SIG-M5 (cell line): ENCODE measurements at places on chromosomes 3 and 15.

- DNase-seq, result no peak
These were observed 282.7 kb upstream of the C2CD4B start for GRCh38 chr15:62447742-62448141.

- DNase-seq, result no peak
These were observed 78.3 kb upstream of the ICE2 start for GRCh38 chr15:60557191-60557618.

- DNase-seq, result no peak
These were observed 14.3 kb downstream of the CXCR6 start for GRCh38 chr3:45957586-45957985.

DNA sequence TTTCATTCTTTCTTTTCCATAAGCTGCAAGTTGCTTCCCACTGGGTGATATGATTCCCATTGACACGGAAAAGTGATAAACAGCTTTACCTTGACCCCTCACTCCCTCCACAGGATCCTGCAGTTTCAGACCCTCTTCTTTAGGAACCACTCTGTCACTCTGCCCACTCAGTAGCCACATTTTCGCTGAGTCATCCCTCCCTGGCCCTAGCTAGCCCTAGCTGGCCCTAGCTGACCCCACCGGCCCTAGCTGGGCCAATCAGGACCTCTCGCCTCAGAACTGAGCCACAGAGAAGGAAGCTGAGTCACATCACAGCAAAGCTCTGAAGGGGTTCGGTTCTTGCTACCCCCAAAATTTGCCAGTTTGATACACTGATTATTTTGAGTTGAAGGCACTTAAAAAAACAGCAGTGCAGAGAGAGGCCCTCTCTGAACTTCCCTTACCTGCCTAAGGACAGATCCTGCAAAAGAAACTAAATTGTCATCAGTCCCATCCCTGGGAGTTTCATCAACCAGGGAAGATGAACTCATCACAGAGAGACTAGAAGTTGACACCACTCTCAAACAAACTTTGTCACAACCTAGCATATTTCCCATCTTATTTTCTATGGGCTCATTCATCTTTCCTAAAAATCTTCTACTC lies 233.5 kb upstream of the PROK2 start:
- DNase-seq, result no peak

GRCh38 chr3:155241579-155241978 lies 51.9 kb downstream of the STRIT1 start:
- no peak for DNase-seq

DNA sequence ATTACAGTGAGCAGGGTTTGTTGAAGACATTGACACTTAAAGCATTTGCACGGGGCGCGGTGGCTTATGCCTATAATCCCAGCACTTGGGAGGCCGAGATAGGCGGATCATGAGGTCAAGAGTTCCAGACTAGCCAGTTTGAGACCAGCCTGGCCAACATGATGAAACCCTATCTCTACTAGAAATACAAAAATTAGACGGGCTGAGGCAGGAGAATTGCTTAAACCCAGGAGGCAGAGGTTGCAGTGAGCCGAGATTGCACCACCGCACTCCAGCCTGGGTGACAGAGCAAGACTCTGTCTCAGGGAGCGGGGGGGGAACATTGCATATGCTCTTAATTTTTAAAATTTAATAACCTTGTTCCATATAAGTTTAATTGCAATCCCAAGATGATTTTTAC lies 11.9 kb downstream of the STT3B start:
- no peak for DNase-seq

DNA sequence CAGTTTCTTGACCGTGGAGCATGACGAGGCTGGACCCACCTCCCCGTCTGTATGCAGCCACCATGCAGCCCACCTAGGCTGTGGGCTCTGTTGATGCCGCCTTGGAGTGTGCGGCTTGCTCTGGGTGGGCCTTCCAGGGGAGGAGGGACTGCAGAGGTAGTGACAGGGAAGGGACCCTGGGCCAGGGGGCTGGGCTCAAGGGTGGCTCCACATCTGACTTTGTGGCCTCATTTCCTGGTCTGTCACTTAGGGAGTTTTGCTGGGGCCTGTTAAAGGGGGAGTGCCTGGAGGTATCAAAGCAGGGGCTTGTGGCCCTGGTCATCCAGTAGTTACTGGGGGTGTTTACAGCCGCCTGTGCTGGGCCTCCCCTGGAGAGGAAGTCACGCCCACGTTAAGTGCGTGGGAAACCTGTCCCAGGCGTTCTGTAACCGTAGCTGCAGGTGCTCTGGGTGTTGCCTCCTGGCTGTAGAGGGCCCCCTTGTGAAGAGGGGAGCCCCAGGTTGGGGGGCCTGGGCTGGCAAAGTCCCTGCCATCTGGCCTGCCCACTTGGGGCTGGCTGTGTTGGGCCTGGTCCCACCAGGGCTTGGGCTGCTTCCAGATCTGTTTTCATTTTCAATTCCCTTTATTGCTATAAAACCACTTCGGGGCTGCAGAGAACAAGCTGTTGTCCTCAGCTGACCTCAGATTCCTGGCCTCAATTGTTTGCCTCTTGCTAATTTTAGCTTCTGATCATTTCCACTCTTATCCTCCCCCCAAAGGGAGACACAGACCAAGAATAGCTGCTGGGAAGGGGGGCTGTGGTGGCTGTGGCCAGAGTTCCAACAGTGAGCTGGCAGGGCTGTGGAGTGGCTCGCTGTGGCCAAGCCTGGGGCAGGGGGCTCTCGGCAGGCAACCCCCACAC lies 26.5 kb downstream of the KLF13 start:
- peak; percentile 61 for DNase-seq

DNA sequence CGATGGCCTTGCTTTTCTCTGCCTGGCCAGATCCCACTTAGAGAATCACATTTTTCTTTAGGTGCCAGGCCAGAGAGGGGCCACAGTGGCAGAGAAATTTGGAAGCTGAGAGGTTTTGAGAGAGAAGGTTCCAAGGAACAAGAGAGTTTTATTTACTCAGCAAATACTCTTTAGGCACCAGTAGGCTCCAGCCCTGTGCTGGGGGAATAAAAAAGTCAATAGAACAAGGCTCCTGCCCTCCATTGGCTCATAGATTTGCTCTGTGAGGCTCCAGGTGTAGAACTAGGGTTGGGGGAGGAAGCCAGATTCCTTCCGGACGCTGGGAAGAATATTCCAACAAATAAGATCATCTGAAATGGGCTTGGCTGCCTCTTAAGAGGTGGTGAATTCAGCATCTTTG lies 59.9 kb downstream of the ST8SIA2 start:
- DNase-seq, result no peak

- no peak for DNase-seq
These were observed 567.9 kb upstream of the GBE1 start for GRCh38 chr3:82329300-82329699.

DNA sequence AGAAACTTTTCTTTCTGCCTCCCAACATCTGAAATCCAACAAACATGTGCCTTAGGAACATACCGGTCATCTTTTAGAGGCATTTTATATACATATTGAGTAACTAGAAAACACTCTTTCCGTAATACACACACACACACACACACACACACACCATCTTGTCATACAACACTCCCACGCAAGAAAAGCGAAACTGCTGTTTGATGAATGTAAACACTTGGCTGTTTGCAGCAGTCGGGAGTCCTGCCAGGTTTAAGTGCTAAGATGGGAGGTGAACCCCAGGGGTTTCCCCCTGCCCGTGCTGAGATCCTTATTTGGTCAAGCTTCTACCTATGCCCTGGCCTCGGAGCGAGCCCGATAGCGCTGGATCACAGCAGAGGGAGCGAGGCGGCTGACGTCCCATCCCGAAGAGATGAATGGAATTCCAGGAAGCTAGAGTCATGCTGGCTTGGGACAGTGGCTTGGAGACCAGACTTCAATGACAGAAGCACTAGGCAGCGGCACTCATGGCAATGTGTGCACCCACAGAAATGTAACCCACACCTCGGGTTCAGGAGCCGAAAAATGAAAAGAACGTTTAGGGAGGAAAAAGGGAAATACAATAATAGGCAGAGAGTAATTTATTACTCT lies 1.3 kb upstream of the THBS1 start:
- DNase-seq, result no peak

DNA sequence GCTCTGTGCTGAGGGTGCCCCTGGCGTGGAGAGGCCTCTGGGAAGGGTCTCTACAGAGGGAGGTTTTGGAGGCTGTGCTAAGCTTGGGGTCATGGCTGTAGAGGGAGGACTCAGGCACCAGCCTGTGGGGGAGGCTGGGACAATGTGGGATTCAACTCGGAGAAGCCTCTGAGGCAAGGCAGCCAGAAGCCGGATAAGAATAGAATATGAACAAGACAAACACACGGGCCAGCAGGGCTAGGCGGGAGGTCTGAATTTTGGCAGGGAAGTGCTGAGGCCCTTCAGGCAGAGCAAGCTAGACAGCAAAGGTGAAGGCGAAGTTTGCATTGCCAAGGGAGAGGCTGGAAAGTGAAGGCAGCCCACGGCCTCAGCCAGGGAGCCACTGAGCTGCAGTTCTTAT lies 612.1 kb upstream of the NR2F2 start:
- DNase-seq, result no peak

DNA sequence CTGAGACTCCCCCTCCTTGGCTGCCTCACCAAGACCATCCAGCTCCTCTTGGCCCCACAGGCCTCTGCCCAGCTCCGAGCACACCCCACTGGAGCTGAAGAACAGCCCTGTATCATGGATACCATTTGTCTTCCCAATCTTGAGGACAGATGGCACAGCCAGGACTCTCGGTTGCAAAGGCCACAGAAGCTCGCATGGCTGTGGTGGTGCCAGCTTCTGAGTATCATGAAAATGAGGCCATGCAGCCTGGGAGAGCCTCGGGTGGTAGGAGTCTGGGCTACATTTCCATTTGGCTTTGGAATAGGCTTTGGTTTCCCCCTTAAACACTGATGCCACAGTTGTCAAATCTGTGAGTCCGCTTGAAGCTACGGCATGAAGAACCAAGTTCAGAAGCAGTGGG lies 106.6 kb downstream of the SEMA5B start:
- no peak for DNase-seq

DNA sequence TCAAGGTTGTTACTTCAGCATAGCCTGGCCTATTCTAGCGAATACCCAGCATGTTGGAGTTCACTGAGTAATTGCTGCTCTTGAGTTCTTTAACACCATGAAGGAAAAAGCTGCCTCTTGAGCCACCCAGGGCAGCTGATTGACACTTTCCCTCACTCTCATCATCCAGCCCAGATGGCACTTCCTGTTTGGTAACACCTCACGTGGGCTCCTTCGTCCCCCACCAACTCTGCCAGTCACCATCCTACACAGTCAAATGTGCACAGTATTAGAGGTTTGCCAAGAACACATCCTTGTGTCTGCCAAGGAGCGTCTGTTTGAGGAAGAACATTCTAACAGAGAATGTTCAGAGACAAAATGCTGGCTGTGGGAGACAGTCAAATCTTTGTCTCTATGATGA lies 266.3 kb downstream of the RPLP1 start:
- DNase-seq, result peak; percentile 18

DNA sequence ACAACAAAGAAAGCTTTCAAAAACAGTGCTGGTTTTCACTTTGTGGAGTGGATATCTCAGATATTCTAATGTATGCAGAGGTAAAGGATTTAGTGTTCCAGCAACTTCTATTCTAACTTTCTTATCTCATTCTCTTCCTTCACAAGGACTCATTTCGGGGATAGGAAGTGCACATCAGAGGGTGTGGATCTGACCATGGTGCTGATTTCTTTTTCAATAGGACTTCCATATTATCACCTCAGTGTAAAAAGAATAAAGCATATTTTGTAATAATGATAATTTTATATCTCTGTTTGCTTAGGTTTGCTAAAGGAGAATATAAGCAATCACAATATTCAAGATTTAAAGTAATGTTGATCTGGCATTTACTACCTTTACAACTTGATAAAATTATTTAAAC lies 12.5 kb upstream of the CADM2 start:
- DNase-seq, result no peak

GRCh38 chr15:73926219-73927002 lies at the start of gene LOXL1:
Gene LOXL1 (plus strand): TSS chr15:73926462. CDS start chr15:73926784, 322 bp downstream.
- no peak for DNase-seq

DNA sequence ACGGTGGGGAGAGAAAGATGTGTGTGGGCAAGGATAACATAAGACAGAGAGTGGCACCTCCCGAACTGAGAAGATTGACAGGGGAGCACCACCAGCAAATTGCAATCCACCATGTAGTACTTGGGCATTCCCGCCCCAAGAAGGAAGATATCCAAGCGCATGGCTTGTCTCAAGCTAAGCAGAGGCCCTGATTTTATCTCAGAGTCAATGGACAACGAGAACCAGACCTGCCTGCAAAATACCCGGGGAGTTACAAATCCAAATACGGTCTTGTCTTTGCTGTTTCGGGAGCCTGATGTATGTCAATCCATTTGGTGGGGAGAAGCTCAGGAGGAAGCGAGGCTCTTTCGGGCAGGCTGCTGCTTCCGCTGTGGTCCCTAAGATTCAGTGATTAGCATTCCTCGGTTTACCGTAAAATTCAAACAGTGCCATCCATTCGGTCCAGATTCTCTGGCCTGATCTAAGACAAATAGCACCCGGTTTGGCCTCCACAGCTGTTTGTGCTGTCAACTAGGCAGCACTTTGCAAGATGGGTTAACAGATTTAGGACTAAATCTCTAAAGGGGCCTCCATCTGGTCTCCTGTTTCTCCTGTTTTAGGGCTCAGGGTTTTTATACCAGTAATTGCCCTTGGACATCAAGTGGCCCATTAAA lies 97.7 kb upstream of the WNT5A start:
- DNase-seq, result no peak

GRCh38 chr3:133948131-133948810 lies 52.6 kb upstream of the RAB6B start:
- DNase-seq, result no peak

GRCh38 chr15:57403017-57403416 lies 26.7 kb downstream of the CGNL1 start:
- no peak for DNase-seq

- DNase-seq, result no peak
These were observed 1.8 kb upstream of the GPR15 start for GRCh38 chr3:98529856-98530459.

DNA sequence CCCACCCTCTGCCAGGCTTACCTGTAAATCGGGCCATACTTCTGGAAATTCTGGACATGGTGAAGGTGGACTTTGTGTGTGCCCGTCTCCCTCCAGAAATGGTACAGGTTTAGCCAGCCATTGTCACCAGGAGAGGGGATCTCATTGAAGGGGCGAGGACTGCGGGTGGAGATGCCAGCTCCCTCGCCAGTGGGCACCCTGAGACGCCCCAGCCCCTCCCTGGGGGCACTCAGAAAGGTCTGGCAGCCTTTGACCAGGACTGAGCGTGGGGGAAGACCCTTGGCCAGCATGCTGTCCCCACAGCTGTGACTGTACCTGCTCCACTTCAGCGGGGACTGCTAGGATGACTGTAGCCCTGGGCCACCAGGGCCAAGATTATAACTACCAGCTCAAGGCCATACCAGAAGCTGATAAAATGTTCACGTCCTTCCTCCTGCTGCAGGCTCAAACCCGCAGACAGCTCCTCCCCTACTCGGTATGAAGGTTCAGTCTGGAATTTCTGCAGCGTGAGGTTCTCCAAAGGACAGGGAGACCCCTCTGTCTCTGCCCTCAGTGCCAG lies at the start of gene CYP11A1:
Gene CYP11A1, minus strand, starts transcription at position 351 of the 559 bp plus-strand sequence. Its CDS starts 61 bp downstream, at position 290.
- DNase-seq, result no peak

GRCh38 chr15:65904301-65904700 lies 35.0 kb downstream of the RAB11A start:
- no peak for DNase-seq

GRCh38 chr3:152742368-152743347 lies 92.3 kb upstream of the P2RY1 start:
- no peak for DNase-seq
